HS-5 (cell line): ENCODE measurements at places on chromosomes 1 and 21.

DNA sequence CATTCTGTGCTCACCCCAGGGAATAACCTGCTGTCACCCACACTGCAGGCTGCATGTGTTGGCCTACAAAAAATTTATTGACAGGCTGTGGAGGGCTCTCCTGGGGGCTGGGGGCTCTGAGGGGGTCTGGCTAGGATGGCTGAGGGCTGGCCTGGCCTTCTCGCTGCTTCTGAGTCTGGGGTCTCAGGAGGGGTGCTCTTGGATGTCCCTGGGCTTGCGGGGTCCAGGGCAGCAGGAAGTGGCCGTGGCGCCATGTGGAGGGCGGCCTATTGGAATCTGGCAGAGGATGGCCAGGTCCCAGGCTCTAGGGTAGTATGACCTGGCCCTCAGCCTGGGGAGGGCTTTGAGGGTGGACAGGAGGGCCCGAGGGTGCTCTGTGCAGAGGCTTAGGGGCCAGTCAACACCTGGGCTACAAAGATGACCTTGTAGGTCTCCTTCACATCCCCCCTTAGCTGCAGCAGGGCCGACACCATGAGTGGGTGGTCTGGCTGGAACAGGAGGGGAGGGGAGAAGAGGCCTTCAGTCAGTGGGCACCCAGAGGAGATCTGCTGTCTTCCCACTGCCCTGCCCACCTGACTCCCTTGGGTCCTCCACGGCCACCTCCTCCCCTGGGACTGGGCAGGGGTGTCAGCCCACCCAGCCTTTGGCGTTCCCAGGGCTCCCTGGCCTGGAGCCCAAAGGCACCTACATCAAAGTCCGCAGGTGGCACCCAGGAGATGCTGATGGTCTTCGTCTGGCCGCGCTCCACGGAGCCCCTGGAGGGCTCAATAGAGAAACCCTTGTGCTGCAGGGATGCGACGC is 3.0 kb upstream of the TMEM52 start:
- no peak for DNase-seq

DNA sequence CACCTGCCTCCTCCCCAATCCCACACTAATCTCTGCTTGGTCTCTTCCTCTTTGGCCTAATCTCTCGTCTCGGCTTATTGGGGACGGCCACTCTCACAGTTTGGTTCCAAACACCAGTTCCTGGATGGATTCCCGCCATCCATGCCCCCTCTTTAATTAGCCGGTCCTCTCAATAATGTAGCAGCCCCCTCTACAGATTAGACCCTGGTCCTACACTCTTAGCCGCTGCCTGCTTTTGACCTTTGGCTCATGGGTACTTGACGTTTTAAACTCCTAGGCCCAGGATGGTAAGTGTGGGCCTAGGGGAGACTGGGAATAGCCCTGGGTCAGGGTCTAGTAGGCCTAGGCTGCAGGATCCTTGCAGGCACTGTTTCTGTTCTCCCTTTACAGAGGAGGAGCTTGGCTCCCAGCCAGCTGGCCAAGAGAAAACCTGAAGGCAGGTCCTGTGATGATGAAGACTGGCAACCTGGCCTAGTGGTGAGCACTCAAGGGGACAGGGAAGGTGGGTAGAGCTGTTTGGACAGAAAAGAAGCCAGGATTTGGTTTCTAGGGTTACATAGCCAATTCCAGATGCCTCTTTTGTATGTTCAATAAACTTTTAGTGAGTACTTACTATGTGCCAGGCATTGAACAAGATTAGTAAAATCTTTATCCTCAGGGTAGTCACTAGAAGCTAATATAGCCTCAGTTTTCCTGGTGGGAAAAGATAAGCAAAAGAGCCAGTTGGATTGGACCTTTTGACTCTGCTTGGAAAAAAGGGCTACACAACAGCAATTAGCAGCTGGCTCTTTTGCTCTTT is 758 bp downstream of the RAD54L start:
- DNase-seq = no peak

GRCh38 chr1:153804112-153804511 is 28.9 kb downstream of the SLC27A3 start:
- DNase-seq = no peak

- no peak for DNase-seq
These were observed 255.1 kb upstream of the RAB4A start for GRCh38 chr1:229015806-229016205.

GRCh38 chr21:29096218-29097015 is 23.0 kb upstream of the CCT8 start:
- no peak for DNase-seq

- DNase-seq = no peak
These were observed 123.4 kb downstream of the ATP6V1G3 start for GRCh38 chr1:198417039-198417438.

DNA sequence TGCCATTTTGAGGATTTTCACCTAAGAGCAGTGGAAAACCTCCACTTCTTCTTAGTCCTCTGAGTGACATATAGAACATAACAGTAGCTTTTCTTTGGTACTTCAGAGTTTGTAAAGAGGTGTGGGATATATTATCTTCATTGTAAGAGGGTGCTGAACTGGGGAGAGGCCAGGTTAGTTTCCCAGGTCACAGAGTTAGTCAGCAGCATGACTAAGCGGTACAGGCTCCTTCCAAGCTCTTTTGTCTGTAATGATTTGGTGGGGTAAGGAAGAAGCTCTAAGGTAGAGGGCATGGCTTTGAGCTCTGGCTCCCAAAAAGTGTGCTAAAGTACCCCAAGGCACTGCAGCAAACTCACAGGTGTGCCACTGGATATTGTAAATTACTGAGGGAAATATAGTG is 325.0 kb upstream of the PLXNA2 start:
- no peak for DNase-seq

DNA sequence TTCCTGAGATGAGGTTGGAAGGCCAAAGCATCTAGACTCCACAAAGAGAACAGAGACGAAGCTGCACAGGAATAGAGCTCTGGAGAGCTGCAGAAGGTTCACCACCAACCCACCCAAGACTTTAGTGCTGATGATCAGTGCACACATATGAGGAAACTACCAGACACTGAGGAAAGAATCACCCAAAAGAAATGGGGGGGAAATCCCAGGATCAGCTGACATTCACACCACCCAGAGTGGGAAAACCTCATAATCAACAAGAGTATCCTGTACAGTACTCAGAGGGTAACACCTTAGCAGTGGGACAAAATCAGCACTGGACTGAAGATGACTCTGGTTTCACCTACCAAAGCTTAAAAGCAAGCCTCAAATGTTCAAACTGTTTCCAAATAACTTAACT is 36.4 kb downstream of the DENND1B start:
- DNase-seq = no peak

DNA sequence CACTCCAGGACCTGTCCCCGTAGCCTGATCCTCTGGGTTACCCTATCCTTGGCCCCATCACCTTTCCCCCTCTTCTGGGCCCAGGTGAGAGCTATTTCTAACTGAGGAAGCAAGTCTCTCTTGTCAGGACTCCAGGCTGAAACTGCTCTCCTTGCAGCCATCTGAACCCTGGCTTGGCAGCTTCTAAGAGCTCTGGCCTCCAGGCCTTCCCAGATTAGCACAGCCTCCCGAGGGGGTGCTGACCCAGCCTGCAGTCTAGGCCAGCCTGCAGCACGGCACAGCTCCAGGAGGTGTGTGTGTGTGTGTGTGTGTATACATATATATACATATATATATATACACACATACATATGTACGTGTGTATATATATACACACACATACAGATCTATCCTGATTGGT is 17.4 kb downstream of the CACNA1S start:
- DNase-seq = no peak

DNA sequence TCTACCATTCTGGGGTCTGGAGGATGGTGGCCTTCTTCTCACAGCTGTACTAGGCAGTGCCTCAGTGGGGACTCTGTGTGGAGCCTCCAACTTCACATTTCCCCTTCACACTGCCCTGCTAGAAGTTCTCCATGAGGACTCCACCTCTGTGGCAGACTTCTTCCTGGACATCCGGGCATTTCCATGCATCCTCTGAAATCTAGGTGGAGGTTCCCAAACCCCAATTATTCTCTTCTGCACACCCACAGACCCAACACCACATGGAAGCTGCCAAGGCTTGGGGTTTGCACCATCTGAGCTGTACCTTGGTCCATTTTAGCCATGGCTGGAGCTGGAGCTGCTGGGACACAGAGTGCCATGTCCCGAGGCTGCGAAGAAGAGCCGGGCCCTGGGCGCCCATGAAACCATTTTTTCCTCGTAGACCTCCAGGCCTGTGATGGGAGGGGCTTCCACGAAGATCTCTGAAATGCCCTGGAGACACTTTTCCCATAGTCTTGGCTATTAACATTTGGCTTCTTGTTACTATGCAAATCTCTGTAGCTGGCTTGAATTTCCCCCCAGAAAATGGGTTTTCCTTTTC is 170.5 kb downstream of the FOXD2 start:
- no peak for DNase-seq

- DNase-seq = no peak
These were observed 113.9 kb upstream of the USP24 start for GRCh38 chr1:55329091-55329490.

GRCh38 chr1:48216941-48217340 is 5.6 kb upstream of the SLC5A9 start:
- no peak for DNase-seq

DNA sequence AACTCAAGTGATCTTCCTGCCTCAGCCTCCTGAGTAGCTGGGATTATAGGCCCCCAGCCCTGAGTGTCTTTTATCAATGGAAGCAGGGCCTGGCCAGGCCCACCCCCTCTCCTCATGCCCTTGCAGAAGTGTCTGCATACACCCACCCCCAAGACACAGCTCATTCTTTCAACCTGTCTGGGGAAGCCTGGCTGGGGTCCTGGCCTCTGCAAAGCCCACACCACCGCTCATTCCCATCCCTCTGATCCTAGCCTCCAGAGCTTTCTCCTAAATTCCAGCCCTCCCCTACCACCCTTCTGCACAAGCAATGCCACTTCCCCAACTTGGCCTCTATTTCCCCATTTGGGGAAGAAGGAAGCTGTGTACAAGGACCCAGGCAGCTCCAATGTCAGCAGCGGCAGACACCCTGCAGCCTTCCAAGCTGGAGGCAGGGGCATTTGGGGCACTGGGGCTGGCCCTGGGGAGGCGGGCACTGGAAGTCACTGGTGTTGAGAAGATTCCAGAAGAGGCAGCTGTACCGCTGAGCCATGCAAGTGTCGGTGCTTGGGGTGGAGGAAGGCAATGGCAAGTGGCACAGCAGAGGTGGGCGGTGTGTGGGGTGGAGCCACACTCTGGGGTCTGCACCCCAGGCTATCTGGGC is 33.7 kb upstream of the ARF1 start:
- no peak for DNase-seq

DNA sequence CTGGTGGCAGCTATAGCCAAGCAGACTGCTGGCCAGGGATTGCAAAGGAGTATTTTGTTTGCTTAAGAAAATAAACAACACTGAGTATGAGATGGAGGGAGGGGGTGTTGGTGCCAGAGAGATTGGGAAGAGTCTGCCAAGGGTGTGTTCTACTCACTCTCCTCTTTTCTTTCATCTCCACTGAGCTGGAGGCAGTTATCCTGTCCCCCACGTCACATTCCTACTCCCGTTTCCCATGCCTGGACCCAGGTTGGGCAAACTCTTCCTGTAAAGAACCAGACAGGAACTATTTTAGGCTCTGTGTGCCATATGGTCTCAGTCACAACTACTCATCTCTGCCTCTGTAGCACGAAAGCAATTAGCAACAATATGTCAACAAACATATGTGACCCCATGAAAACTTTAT is 1.4 kb upstream of the IL24 start:
- DNase-seq = no peak

GRCh38 chr1:204377800-204378668 is 18.3 kb upstream of the PLEKHA6 start:
- DNase-seq = no peak

DNA sequence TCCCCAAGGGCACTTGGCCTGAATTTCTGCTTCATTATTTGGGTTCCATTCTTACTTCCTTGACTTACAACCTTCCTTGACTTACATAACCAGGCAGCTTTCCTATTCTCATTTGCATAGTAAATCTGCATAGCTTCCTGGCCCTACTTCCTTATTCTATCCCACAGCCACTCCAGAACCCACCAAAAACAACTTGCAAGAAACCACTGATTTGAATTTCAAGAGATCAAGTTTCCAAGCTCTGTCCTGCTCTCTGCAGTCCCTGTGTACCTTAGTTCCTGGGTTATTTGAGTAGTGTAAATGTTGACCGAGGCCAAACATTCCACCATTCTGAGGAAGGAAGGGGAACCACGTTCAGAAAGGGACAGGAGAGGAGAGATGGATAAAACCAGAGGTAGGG is 603.3 kb downstream of the PTPRC start:
- no peak for DNase-seq

GRCh38 chr1:245730801-245731200 is 576.0 kb downstream of the KIF26B start:
- DNase-seq = no peak

GRCh38 chr1:64917328-64917861 is 49.0 kb downstream of the JAK1 start:
- DNase-seq = peak; percentile 98

DNA sequence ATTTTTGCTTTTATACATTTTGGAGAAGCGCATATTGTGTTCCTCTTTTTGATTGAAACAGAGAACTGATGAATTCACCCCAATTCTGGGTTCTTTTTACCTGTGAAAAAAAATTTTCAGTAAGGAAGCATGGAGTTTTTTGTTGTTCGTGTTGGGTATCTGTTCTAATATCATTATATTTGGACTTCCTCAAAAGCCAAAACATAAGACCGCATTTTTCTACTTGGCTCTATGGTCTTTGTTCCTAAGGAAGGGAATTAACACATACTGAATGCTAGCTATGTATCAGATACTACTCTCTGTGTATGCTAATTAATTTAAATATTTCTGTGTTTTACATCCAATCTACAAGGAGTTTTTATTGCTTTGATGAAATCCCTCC is 12.9 kb downstream of the EPB41 start:
- no peak for DNase-seq

DNA sequence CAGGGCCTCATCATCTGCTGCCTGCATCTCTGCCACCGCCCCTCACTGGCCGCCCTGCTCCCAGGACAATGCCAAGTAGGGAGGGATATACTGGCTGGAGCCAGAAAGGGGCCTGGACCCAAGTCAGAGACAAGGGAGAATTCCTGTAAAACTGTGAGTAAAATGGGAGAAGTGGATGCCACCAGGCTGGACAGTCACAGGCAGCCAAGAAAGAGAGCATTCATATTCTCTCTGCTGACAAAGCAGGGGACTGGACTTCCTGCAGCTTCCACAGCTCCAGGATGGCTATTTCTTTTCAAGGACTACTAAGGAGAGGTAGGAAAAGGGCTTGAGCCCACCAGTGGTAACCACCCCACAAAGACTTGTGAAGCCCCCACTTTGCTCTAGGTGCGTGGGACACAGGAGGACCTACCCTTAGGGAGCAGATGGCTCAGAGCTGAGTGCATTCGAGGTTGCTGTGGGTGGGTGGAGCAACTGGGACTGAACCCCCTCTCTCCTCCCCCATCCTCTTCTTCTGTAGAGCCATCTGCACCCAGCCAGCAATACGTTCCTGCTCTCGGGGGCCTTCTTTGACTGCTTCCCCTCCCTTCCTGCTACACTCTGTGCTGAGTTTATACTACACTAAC is 57.5 kb downstream of the GLIS1 start:
- no peak for DNase-seq
